ENCODE measurements at places on chromosomes 2 and 18.

- DNase-seq, result no peak
These were observed 224.4 kb upstream of the APCDD1 start for GRCh38 chr18:10230072-10230471.

DNA sequence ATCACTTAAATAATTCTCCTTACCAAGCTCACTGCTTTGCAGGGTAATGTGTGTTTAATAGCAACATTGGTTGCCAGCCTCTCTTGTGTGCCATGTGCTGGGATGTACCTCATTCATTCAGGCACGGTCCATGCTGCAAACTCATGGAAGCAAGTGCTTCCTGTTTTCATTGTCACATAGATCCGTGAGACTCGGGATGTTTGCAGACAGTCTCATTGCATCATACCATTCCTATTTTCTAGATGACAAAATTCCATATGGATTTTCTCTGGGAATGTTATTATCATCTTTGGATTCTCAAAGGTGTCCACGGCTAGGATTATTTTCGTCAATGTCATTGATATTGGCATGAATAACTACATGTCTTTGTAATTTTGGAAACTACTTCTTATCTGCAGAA is 60.0 kb upstream of the HDAC4 start:
- no peak for DNase-seq

DNA sequence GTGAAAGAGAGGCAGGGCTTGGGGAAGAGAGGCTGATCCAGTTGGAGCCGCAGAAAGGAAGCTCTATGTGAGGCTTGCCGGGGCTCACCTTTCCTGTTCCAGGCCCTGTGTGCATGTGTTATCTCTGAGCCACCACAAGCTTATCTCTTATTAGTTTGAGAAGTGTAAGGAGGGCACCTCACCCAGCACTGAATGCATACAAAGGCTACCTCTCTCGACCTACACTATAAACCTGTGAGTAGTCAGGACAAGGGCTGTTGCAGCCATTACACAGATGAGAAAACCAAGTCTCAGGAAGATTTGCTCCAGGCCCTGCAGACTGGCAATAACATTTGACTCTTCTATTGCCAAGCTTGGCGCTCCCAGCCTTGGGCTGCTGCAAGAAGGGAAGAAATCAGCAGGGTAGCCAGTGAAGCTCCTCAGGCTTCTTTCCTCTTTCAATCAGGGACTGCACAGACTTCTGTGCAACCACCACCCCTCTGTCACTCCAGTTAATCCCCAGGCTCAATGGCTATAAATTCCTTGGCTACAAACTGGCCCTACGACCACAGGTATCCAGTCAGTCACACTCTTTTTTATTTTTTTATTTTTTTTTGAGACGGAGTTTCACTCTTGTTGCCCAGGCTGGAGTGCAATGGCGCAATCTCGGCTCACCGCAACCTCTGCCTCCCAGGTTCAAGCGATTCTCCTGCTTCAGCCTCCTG is 73.8 kb downstream of the CLHC1 start:
- no peak for DNase-seq

GRCh38 chr18:35511833-35512232 is 14.1 kb upstream of the INO80C start:
- DNase-seq, result no peak

DNA sequence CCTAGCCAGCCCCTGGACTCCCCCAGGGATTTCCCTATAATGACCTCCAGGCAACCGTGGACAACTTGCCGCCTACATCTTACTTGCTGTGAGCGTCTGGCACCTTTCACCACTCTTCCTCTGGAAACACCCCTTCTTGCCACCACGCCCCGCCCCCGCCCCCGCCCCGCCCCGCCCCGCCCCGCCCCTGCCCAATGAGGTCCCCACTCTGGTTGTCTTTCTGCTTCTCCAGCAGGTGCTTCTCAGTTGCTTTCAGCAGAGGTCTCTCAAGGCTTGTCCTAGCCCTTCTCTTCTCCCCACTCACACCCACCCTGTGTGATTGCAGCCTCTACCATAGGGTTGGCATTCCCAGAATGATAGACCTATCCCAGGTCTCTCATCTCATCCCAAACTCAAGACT is 214.5 kb downstream of the EN1 start:
- no peak for DNase-seq

GRCh38 chr2:202831242-202832220 is 40.0 kb downstream of the ICA1L start:
- no peak for DNase-seq
